ENCODE measurements at places on chromosomes 1 and 21.

GRCh38 chr1:67446893-67447292 lies 16.7 kb upstream of the SERBP1 start:
- DNase-seq = no peak

- no peak for DNase-seq
Measured at GRCh38 chr1:2957329-2957728, 63.9 kb upstream of the ACTRT2 start.

GRCh38 chr1:110234691-110235090 lies 24.6 kb downstream of the KCNC4 start:
- no peak for DNase-seq

DNA sequence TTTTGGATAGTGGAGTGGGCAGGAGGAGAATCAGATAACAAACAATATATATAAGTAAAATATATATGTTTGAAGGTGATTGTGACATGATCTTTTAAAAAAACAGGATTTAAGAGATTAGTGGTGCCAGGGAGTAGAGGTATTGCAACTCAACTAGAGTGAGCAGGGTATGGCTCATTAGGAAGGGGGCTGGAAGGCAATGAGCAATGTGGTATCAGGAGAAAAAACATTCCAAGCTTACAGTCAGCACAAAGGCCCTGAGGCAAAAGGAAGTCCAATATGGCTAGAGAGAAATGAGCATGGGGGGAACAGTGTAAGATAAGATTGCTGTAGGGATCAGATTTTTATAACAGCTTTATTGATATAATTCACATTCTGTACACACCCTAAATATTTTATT lies 5.3 kb upstream of the GADD45A start:
- no peak for DNase-seq

GRCh38 chr1:184513966-184514365 lies 127.1 kb downstream of the C1orf21 start:
- no peak for DNase-seq

- DNase-seq = no peak
Measured at GRCh38 chr21:45877821-45878469, 103.6 kb upstream of the COL6A1 start.

DNA sequence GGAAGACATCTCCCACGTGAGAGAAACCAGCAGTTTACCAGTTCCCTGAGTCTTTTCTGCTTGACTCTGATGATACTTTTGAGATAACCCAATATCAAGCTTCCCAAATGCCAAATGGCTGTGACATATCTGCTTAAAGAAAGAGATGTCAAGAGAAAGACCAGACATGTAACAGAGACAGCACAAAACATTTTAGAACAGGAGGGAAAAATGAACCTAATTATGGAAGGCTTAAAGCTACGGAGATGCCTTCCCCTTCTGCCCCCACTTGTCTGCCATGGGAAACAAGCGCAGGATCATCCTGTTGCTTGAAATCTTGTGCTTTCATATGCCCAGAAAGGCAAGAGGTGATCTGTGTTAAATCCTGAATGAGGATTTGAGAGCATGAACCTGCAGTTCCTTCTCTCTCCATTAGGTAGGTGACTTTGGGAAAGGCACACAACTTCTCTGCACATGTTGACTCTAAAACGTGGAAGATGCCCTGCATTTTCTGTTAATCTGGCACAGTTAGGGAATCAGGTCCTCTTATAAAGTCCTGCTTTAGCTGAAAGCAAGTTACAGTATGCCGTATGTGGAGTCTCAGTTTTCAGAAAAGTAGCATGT lies 46.7 kb upstream of the MTR start:
- DNase-seq = no peak

DNA sequence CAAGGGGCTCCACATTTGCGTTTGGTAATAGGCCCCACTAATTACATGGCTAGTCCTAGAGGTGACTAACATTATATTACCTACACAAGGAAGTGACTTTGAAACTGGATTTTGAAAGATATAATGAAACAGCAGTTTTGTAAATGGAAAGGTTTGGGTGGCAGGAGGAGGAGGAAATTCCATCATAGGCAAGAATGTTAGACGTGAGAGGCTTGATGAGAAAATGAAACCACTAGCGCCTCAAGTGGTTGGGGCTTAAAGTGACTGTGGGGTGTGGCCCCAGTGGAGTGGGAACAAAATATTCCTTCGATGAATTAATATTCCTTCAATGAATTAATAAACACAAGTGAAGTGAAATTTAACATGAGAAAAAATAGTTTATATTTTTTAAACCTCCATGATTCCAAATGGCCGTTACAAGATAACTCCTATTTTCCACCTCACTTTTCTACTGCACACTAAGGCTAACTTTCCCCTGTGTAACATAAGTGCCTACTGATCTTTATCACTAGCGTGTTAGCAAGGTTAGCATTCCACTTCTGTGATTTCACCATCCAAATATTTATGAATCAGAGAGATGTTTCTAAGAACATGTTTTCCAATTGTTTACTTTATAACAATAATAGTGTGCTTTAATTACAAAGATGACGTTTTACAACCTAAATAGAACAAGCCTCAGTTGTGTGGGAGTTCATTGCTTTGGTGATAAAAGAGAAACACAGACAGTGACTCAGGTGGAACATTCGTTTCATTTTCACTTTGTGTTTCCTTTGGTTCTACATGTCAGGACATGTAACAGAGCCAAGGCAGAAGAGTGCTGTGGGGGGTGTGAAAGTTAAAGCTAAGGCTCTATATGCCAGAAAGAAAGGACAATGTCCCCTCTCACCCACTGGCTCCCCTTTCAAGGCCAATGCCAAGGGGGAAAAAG lies 12.5 kb upstream of the ATF3 start:
- DNase-seq = no peak

DNA sequence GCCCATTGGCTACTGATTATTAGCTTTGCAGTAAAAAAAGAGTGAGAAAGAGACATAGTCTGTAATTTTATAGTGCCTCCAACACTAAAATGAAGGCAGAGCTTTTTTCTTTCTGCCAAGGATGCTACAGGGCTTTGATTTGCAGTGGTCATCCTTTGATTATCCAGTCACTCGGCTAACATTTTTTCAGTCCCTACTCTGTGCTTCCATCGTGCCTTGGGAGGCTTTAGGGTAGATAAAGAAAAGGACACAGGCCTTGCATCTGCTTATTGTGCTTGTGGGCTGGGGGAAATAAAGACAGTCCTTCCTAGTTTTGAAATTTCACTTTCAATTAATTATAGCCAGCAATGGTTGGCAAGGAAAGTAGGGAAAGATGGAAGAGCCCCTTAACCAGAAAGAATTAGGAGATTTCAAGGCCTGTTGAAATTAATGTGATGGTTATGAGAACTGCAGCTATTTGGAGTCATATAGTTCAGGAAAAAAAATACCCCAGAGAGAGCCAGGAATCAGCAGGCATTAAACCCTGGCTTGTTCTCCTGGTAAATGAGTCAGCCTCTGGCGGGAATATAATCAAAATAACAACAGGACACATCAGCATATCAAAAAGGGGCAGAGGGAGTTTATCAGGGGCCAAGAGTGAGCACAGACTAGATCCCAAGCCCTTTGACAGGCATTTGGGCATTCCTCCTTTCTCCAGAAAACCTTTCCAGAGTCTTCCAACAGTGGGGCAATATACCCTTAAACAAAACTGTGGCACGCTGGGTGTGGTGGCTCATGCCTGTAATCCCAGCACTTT lies 27.4 kb downstream of the CACHD1 start:
- DNase-seq = no peak

All from nucleus accumbens (tissue), 56 donors.